ENCODE measurements at places on chromosomes 7 and 10.

- DNase-seq, result no peak
These were observed 26.4 kb downstream of the AUTS2 start for GRCh38 chr7:69624435-69625230.

DNA sequence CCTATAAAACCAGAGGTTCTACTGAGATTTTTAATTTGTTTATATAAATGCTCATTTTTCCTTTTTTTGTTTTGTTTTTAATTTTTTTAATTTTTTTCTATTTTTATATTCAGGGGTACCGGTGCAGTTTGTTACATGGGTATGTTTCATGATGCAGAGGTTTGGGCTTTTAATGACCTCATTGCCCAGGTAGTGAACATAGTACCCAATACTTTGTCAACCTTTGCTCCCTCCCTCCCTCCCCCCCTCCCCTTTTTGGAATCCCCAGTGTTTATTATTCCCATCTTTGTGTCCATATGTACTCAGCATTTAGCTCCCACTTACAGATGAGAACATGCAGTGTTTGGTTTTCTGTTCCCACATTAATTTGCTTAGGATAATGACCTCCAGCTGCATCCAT, 94.4 kb upstream of the NEBL start:
- DNase-seq, result no peak

- DNase-seq, result no peak
These were observed 3.0 kb downstream of the SEMA4G start for GRCh38 chr10:100972115-100972903.

DNA sequence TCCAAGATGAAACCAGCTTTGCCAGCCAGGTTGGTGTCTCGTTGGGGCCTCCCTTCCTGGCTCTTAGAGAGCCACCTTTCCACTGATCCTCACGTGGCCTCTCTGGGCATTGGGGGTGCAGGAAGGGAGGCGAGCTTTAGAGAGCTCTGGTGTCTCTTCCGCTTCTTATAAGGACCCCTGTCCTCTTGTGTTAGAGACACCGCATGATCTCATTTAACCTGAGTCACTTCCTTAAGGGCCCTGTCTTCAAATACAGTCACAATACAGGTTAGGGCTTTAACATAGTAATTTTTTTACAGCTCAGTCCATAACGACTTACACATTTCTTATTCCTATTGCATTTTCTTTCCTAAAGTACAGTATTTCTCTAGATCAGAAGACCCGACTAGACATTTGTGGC, 535.8 kb downstream of the SDK1 start:
- no peak for DNase-seq

DNA sequence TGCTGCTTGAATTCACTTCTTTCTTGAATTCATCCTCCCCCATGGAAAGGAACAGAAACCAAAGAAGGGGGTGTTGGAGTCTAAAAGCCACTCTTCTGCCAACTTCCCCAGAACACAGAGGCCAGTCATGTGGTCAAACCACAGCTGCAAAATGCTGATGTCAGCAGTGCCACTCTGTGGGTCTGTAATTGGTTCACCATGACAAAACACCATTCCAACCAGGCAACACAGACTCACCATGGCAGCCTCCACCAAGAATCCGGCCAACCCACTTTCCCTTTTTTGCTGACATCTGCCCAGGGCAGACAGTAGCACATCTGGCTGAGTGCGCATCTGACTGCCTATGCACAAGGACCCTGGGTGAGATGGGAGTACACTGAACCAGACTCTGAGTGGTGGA, 16.8 kb downstream of the OSBPL3 start:
- peak; percentile 48 for DNase-seq

DNA sequence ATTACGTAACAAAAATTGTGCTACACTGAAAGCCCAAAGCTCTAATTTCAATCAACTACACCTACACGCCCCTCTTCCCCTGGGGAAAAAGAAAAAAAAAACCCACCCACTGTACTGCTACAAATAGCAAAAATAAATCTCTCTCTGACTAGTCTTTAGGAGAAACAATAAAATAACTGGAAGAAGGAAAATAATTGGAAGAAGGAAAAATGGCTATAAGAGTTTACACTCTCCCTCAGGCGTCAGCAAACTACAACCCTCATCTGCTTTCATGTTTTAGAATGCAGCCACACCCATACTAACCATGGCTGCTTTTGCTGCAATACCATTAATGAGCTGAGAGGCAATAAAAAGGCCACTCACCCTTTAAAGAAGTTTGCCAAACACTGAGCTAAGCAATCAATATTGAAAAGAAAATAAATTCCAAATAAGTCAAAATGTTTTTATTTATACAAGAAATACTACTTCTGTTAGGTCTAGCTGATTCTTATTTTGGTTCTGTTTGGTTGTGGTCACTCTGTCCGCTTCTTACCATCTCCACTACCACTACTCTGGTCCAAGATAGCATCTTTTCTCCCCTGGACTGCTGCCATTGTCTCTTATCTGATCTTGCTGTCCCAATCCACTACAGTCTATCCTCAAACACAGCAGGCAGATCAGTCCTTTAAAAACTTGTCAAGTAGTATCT, 3.8 kb downstream of the MINDY3 start:
- DNase-seq, result no peak

DNA sequence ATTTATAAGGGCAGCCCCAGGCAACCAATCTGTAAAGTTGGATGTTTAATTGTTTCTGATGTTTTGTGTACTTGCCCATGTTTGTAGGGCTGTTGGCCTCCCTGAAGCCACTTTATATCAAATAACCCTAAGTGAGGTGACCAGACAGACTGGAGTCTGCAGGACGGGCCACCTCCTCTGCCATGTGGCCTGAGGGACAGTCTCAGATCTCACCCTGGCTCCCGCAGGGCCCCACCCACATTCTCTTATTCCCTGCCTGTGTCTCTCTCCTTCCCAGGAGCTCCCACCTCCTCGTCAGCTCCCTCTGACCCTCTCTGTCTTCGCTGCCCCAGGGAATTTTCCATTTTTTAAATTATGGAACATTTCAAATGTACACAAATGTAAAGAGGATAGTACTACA, 9.5 kb upstream of the C10orf71 start:
- no peak for DNase-seq

DNA sequence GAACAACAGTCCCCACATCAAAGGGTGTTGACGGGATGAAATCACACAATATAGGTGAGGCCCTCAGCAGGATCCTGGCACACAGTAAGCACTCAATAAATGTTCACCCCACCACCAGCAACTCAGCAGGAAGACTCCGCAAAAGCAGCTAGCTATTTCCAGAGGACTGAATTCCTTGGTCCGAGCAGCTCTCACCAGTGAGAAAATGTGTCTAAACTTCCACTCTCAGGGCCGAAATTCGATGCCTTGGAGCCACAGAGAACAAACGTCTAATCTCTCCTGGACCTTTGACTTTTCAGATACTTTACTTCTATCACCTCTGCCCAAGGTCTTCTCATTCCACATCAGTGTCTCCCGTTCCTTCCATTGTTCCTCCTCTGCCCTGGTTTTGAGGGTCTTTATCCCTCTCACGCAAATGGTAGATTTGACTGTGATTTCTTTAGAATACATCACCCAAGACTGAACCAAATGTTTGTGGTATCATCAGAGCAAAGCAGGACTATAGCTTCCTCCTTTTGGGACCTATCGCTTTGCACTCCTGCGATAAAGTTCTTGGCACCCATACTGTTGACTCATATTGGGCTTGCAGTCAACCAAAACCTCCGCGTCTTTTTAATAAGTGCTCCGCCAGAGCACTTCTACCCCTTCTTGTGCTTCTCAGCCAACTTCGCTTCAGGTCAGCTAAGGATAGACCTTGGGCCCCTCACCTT, 903 bp upstream of the NT5C2 start:
- no peak for DNase-seq

DNA sequence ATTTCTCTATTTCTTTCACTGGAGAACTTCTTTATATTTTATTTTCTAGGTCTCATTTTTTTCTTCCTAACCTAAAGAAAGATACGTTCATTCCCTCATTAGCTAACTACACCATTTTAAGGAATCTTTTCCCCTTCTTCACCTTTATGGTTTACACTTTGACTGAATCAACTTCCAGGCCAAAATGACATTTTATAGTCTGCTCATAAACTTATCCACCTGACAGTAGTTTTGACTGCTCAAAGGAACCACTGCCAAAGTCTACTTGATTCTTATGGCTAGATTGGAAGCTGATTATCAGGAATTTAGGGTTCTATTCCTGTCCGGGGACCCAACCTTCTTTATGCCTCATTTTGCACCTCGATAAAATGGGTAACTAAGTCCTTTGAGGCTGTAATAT, 73.0 kb upstream of the FOXP2 start:
- DNase-seq, result no peak

- no peak for DNase-seq
These were observed 83.6 kb upstream of the DLX6 start for GRCh38 chr7:96921771-96922170.

- no peak for DNase-seq
These were observed 10.4 kb downstream of the RAB11FIP2 start for GRCh38 chr10:118036281-118036875.

DNA sequence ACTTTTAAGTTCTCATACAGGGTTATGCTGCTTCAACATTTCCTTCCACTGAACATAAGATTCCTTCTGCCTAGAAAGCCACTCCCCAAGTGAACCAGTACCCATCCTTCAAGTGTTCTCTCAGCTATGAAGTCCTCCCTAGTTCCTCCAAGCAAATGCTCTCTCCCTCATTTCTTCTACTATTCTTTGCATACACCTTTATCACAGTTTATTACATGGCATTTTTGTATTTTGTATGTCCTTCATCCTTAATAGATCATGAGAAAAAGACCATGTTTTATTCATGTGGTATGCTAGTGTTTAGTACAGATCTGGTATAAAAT, 1.9 kb downstream of the SYPL1 start:
- no peak for DNase-seq

- no peak for DNase-seq
These were observed 51.0 kb downstream of the POLR3A start for GRCh38 chr10:77978360-77978759.

DNA sequence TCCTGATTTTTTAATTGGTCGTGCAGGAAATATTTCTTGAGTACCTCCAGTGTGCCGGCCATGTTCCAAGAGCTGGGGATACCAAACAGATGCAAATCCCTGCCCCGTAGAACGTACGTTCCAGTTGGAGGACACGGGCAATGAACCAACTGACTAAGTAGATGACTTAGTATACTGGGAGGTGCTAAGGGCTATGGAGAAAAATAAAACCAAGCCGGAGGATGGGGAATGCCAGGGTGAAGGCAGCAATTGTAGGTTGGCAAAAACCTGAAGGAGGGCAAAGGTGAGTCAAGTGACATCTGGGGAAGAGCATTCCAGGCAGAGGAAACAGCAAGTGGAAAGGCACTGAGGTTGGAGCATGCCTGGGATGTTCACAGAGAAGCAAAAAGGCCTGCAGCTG, 6.8 kb upstream of the VSIR start:
- DNase-seq, result no peak

GRCh38 chr7:29065181-29065857, 81.0 kb downstream of the CPVL start:
- DNase-seq, result no peak

- DNase-seq, result no peak
These were observed 242.8 kb upstream of the SP4 start for GRCh38 chr7:21184942-21185652.

GRCh38 chr10:94353336-94353735, 9.4 kb downstream of the NOC3L start:
- DNase-seq, result no peak

DNA sequence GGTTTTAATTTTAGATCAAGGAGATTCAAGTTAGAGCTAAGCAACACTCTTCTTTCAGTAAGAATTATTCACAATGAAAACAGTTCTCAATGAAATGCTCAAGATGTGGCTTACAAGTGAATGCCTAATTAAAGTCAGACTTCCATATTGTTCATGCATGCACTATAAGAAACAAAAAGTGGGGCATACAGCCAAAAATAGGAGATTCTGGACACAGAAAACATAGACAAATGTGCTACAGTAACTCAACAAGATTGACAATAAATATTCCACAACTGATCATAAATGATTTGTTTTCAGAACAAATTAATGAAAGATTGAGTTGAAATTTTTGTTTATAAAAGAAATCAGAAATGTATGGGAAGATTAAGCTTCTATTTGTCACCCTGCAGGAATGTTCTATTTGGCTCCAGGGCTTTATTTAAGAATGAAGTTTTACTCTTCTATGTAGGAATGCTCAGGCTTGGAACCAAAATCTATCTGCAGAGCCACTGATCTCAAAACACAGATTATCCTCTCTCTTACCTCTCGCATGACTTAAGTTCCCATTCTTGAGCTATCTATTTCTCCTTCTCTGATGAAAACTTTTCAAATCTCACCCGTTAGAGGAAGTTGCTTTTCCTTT, 89.0 kb upstream of the PIP4K2A start:
- no peak for DNase-seq
